Prostate gland (tissue), 2 donors: ENCODE measurements at places on chromosomes 5 and 9. TPM values are rescaled to one million over a fixed set of nuclear protein-coding genes. Genes with fewer than 3 reads are reported as not detected.

DNA sequence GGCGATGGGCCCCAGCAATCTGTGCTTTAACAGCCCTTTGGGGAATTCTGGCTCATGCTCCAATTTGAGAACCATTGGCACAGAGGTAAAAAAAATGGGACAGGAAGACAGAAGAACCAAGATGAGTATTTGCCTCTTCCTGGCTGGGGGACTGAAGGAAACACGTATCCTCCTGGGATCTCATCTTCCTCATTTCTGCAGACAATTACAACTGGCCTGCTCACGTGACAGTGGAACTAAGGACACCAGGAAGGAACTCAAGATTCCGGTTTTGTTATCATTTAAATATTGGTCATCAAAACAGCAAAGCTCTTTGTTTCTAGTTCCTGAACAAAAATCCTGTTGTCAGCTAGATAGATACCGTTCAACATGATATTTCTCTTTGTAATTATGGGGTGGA is 216.0 kb upstream of the DAP start:
- H3K27me3 ChIP-seq, result no peaks in the 10 kb centered on the region
- H3K36me3 ChIP-seq, result no peaks in the 10 kb centered on the region
- H3K4me1 ChIP-seq, result no peaks in the 10 kb centered on the region
- DNase-seq, result no peak
- H3K4me3 ChIP-seq, result no peak overlapping the region

Gene C9
- total RNA-seq, result not detected

Gene GLDC
- 2.7 TPM for total RNA-seq

Gene CDH9
- total RNA-seq, result not detected

DNA sequence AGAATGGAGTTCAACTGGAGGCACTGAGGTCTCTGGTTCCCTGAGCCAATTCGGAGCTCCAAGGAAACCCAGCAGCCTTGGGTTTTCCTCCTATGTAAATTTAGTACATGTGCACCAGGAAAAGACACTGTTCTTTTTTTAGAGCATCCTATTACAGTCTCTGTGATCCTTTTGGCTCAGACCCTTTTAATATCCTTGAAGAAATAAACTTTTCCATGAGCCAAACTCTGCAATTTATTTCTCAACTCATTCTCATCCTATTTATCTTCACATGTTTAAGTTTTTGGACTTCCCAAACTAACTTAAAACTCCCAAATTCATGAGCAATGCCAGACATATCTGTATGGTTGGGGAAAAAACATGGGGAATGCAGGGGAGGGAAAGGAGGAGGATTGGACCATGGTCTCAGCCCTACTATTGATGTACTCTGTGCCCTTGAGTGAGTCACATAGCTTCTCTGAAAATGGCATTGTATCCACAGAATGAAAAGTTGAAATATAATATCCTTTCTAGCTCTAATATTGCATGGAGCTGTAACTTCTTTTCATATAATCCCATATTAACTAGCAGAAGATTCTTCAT is 76.6 kb downstream of the PAPPA start:
- no peak overlapping the region for H3K27ac ChIP-seq
- no peaks in the 10 kb centered on the region for H3K27me3 ChIP-seq
- H3K4me3 ChIP-seq, result no peak overlapping the region
- no peaks in the 10 kb centered on the region for H3K4me1 ChIP-seq
- H3K36me3 ChIP-seq, result no peaks in the 10 kb centered on the region

Gene PITX1
- 6.8 TPM for total RNA-seq

DNA sequence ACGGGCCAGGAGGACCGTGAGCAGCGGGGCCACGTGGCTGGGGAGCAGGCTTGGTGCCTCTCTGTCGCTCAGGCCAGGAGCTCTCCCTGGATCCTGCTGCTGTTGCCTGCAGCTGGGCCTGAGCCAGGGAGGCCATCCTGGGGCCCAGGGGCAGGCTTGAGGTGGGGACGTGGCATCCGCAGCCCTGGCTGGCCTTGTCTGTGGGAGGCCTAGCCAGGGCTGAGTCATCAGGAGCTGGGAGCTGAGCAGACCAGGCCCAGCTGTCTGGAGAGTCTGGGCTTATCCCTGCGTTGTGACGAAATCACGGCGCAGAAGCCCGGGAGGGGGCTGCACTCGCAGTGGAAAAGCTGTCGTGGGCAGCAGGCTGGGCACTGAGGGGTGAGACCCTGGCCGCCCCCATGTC is 138.8 kb upstream of the COL5A1 start:
- H3K27me3 ChIP-seq, result peaks cover 17% of the 10 kb centered on the region
- H3K4me3 ChIP-seq, result no peak overlapping the region
- H3K4me1 ChIP-seq, result no peaks in the 10 kb centered on the region
- no peak overlapping the region for H3K27ac ChIP-seq
- no peak for DNase-seq

Gene PCDH1
- total RNA-seq, result 81.1 TPM
